ENCODE measurements at places on chromosomes 11 and 22. TPM values are rescaled to one million over a fixed set of nuclear protein-coding genes. Genes with fewer than 3 reads are reported as not detected.
A peak's percentile ranks its signal among the peaks of the same experiment; 100 is the strongest.

OR5AL1 gene
- not detected for total RNA-seq

OR56A1 gene
- not detected for total RNA-seq

- no peak for DNase-seq
These were observed 41.5 kb upstream of the CCND1 start for GRCh38 chr11:69599502-69599901.

DNA sequence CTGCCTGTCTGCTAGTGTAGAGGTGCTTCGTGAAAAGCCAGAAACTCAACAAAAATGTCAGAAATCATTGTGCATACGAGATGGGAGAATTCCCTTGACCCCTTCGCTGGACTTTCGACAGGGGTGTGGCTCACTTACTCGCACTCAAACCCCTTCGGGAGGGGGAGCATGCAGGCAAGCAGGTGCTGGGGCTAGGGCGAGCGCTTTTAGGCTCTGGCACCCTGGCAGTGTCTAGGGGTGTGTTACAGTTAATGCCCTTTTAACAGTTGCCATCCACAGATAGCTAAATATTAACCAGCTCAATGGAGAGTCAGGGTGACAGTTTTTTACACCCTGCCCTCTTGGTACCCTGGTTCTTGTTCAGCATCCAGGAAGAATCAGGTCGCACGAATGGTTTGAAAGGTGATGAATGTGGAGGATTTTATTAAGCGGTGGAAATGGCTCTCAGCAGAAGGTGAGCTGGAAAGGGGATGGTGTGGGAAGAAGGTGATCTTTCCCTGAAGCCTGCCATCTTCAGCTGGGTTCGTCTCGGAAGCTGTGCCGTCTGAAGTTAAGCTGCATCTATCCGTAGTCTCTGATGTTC, 59.6 kb upstream of the SHANK2 start:
- DNase-seq, result no peak

DNA sequence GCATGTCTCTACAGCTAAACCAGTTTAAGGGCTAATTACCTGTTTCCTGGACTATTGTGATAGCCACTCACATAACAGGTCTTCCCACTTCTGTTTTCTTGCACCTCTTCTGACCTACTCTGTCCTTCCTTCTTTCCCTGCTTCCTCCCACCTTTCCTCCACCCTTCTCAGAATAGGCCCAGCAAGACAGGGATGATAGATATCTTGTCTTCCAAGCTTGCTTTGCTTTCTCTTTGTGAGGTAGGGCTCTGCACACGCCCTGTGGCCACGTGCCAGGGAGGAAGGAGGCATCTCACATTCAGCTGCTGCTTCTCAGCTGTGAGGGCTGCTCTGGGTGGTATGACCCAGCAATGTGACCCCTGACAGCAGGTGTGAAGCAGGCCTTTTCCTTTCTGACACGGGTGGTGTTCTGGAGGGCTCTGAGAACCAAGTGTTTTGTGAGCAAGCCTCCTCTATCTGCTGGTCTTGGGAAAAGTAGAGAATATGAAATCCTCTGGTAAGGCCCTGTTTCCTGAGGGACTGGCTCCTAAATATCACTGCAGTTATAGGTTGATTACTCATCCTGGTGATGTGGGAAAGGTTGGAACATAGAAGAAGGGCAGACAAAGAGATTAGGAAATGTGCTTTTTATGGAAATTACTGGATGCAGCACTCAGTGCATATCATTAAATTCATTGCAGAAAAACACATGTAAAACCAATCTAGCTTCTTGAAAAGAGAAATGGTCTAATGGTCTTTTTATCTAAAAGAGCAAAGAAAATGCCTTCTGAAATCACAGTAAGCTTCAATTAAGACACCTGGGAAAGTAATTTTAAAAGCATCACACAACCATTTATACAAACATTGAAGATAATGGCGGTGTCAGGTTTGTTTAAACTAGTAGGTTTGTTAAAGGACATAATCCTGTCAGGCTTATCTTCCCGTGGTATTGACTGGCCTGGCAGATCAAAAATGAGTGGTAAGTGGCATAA, 8.5 kb downstream of the AMOTL1 start:
- no peak for DNase-seq

DNA sequence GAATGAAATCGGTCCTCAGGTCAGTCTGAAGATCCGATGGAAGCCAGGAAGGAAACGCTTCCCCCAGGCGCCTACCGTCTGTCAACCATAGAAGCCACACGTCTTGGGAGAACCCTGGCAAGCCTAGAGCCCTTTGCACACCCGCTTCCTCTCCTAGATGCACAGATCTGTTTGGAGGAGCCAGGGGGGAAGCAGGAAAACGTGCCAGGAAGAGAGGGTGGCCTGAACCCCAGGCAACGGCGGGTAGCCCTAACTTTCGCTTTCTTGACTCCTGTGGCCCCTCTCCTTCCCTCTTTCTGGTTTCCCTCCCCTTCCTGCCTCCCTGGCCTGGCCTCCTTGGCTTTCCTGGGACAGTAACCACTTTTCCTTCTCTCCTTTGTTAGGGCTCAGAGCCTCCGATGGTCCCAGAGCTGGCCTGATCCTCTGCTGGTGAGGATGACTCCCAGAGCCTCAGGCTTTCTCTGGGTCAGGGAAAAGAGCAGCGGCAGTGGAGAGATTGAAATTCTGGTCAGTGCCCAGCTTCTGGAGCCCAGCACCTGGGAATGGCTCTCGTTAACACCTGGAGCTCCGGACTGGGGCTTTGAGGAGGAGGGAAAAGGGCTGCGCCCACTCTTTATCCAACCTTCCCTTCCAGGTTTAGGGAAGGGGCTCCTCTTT, 2.1 kb downstream of the FXYD6 start:
- DNase-seq, result no peak

- DNase-seq, result no peak
These were observed 161.1 kb upstream of the CADM1 start for GRCh38 chr11:115665175-115665821.

- DNase-seq, result peak; percentile 10
These were observed at the start of gene CAVIN3 for GRCh38 chr11:6320411-6321155. TSS of gene CAVIN3 (minus strand) at chr11:6320501. CDS start at chr11:6320476, 25 bp downstream.

DNA sequence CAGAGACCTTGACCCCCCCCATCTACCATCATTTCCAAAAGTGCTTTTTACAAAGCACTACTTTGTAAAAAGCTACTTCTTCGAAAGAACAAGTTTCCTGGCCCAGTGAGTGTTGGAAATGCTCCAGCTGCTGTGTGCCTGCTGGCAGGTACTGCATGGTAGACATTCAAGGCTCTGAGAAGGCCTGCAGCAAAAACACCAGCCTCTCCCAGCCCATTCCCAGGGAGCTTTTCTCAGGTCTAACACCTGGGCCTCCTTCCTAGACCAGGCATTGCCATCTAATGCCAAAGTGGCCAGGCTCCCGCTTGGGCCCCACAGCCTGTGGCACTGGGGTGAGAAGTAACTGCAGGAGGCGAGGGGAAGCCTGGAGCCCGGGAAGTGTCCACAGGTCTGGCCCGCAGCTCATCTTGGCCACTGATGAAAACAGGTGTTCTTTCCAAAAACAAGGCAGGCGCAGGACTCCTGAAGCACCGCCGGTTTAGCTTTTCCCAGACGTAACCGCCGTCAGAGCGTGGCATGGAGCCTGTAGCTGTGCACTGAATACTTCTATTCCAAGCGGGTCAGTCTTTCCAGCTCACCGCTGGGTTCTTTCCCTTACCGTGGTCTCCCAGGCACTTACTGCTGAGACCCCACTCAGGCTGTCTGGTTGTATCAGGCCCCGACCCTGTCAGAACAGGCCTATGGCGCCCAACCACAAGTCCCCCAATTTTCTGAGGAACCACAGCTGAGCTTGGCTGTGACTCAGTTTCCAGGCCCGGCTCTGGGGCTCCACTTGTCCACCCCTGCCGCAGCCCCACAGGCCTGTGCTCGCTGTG, 1.2 kb upstream of the TCIRG1 start:
- DNase-seq, result no peak

DNA sequence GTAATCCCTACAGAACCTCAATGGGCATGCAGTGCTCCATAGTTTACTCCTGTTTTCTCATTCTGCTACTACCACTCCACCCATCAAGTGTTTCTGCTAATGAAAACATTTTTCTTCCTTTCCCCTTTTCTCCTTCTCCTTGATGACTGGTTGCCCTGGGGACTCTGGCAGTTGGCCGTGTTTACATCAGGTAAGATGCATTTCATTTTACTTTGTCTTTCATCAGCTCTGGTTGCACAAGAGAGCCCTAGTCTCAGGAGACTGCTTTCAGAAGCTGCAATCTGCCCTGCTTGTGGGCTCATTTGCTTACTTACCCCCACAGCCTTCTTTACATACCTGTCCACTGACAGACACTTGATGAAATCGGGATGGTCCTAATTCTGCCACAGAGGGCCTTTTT, 19.6 kb upstream of the LIMK2 start:
- no peak for DNase-seq

Measured in CD4-positive, alpha-beta memory T cell (primary cell).